ENCODE measurements at places on chromosomes 7 and 10.

GRCh38 chr7:115914951-115915350, 115.6 kb downstream of the TFEC start:
- DNase-seq, result no peak

- peak; percentile 40 for DNase-seq
These were observed 236.3 kb upstream of the LRRN3 start for GRCh38 chr7:110854651-110855050.

GRCh38 chr10:96660297-96660696, 60.0 kb downstream of the PIK3AP1 start:
- no peak for DNase-seq

DNA sequence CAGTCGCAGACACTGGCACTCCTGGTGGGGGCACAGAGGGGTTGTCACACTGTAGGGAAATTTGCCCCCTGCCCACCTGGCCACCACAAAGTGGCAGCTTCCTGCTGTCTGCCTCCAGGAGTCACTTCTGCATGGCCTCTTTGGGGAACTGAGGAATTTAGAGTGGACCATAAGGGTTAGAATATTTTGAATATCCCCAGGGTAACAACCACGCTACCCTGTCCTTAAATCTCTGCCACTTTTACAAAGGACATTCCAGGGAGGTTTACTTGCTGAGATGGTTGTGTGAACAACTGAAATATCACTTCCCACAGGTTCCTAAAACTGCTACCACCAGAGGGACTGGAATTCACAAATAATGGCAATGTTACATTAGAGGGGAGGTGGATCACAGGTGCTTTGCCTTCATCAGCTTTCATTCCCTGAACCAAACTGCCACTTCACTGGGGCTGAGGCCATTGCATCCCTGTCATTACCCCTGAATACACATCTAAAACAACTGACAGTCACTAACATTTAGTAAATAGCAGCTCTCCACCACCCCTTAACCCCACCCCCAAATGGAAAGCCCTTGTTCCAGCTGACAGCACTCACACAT, 88.1 kb upstream of the IFRD1 start:
- DNase-seq, result no peak

- DNase-seq, result peak; percentile 23
These were observed 94.4 kb upstream of the STEAP4 start for GRCh38 chr7:88401009-88401623.

DNA sequence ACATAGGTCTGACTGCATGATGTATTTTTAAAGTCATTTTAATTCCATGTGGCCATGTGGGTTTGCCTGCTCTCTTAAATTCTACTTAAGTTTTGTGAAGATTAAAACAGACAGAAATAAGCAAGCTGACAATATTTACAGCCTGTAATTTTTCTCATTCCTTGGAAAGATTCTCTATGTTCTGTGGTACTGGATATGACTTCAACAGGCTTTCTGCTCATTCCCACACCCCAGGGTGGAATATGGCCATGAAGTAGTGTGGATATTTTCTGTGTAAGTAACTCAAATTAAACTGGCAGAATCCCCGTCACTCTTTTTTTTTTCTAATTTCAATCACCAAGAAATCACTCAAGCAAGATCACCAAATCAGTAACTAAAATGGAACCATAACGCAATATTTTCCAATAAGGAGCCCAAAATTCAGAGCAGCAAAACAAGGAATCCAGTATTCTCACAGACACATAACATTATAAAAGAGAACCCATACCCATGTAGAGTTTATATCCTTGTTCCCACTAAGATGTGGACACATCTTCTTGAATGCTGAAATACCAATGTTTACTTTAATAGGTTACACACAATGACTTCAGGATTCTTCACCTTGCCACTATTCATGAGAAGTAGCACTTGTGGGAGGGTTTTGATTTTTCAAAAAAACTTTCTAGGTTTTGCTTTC, 5.7 kb downstream of the HOXA5 start:
- DNase-seq, result no peak

DNA sequence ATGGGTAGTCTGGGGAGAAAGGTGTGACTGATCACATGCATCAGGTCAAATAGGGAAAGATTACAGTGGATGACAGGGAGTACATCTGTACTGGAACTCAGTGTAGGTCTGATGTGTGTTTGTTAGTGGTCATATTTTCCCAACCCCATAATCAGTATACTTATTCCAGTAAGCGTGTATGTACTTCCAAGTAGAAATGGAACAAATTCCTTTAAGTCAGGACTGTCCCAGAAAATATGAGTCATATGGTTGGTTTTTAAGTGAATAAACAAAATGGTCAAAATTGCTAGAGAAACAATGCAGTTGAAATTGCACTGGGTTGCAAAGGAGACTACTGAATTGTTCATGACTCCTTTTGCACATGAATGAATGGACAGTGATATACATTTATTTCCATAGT, 118.8 kb upstream of the MYO3A start:
- no peak for DNase-seq

DNA sequence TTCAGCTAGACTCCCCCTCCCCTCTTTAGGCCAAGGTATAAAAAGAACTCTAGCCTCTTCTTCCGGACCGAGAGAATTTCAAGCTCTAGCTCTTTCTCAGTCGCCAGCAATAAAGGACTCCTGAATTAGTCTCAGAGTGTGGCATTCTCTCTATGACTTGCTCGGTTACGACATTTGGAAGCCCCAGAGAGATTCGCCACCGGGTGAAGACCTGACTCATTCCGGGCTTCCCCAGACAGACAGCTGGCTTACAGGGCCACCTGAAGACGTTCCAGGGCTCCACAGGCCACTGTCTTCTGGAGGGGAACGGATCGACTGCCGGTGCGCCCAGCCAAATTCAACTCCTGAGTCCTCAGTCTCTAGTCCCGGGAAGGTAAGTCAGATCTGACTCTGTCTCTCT, at the start of gene AKR1B15:
Gene AKR1B15 (plus strand): TSS at position 234 of the 400 bp plus-strand sequence. CDS start 15,510 bp downstream, outside the sequence.
- DNase-seq, result peak; percentile 83

GRCh38 chr10:75486591-75486990, 55.2 kb downstream of the LRMDA start:
- no peak for DNase-seq

DNA sequence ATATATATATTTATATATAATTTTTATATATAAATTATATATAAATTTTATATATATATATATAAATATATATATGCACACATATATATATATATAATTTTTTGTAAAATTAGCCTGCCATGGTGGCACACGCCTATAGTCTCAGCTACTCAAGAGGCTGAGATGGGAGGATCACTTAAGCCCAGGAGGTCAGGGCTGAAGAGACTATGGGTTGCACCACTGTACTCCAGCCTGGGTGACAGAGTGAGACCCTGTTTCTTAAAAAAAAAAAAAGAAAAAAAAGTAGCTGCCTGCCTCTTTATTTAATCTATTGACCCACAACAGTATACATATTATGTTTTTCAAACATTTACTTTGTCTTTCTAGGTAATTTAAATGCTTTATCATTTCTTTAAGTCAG, 19.2 kb downstream of the BCAP29 start:
- DNase-seq, result no peak

GRCh38 chr10:79046741-79047583, 21.8 kb upstream of the ZMIZ1 start:
- DNase-seq, result no peak

GRCh38 chr10:125016611-125017202, 74.8 kb downstream of the ZRANB1 start:
- no peak for DNase-seq

DNA sequence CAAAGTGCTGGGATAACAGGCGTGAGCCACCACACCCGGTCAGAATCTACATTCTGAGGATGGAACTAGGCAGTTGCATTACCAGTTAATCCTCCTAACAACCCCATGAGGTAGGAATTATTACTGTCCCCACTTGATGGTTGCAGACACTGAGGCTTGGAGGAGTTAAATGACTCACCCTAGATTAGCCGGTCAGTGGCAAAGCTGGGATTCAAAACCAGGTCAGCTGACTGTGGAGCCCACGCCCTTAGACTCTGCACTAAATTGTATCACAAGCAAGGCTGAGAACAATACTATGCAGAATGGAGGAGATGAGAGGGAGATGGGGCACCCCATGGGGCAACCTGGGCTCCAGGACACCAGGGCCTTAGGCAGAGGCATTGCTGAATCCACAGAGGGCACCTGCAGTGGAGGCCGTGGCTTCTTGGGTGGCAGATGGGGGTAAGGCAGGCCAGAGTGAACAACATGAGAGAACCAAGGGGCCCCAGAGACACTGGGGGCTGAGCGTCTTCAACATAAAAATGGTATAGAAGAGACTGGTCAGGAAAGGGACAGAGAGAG, 723.4 kb downstream of the PARD3 start:
- DNase-seq, result peak; percentile 25

GRCh38 chr10:79022565-79023230, 46.1 kb upstream of the ZMIZ1 start:
- no peak for DNase-seq

GRCh38 chr10:71397296-71398212, 834 bp downstream of the CDH23 start:
- DNase-seq, result no peak

DNA sequence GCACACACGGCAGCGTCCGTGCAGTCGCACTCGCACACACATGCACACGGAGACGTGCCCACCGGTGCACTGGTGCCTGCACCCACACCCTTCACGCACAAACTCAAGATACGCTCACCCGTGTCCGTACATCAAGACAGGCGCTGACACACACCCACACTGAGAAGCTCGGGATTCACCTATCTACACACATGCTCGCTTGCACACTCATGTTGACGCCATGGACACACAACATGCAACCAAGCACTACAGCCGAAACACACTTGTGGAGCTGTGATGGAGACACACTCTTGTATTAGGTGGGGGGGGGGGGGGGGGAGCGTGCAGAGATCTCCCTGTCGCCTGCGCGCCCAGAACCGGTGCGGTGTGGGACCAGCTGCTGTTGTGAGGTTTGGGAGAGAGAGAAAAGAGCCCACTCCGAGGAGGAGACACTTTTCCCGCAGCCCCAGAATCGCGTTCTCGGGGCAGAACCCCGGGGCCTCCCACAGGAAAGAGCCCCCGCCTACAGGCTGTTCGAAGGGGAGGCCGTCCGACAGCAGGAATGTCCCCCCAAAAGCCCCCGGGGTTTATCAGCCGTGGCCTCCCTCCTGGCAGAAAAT, 605 bp upstream of the NFKB2 start:
- peak; percentile 64 for DNase-seq

GRCh38 chr10:21954132-21954531, 49.4 kb downstream of the DNAJC1 start:
- no peak for DNase-seq

GRCh38 chr10:58178811-58179210, 88.9 kb downstream of the IPMK start:
- peak; percentile 25 for DNase-seq

DNA sequence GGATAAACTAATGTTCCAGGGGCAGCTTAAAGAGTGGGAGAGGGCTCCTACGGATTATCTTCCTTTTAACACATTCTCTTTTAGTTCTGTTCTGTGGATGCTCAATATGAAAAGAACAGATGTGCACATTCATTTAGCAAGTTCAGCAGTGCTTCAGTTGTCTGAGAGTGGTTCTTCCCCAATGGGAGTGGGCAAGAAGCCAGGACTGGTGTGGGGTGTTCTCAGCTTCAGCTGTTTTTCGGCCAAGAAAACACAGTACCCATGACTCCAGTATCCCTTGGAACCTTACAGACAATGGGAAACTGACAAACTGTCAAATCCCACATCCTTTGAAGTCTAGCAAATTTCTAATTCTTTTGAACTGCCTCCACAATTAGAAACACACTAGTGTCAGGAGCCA, 71.5 kb upstream of the LRRC17 start:
- DNase-seq, result no peak

- peak; percentile 76 for DNase-seq
These were observed 28.0 kb downstream of the PPP1R3C start for GRCh38 chr10:91604553-91605534.

DNA sequence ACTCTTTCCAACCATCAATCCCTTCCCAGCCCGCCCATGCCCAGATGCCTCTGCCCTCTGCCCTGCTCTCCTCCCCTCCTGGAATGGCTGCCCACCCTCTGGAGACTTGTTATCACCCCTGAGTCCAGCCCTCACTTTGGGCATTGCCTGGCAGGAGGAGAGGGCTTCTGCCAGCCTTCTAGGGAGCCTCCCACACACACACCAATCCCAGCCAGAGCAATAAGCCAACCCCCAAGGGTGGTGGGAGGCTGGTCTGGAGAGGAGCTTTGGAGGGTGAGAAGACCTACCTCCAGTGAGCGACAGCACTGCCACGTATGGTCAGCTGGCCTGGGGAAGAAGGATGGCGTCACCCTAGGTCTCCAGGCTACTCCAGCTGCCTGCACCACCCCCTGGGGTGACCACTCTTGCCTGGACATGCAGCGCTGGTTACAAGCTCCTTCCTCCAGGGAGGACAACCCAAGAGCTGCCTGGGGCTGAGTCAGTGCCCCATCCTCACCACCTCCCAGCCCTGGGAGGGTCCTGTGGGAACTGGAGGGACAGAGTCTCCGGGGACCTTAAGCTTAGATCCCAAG, 8.4 kb downstream of the C10orf105 start:
- DNase-seq, result peak; percentile 11

- no peak for DNase-seq
These were observed 23.9 kb downstream of the SEM1 start for GRCh38 chr7:96685755-96686154.

DNA sequence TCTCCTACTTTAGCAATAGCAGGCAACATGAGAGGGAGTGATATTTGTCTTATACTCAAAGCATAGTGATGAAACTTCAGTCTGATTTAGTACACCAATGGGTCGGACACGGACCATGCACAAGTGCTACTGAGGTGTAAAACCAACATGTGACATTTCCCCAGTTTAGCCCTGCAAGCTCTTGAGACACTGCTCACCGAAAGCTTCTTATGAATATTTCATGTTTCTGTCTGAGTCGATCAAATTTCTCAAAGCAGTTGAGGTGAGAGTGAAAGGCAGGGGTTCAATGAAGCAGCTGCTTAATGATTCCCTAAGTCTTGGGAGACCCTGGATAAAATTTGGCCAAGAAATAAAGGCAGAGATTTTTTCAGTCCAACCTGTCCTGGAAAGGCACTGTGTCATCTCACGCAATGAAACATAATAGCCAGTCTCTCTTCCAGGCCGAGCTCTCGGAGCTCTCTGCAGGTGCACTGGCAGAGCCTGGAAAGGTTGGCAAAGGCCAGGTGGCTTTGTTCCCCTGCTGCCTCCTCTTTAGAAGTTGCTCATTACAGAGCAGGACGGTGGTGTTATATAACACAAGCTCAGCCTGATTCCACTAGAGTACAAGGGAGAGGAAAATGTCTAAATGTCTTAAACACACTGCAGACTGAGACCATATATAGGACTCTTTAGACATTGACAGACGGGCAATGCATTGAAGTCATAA, 33.9 kb upstream of the XPNPEP1 start:
- no peak for DNase-seq

GRCh38 chr10:33861016-33861704, 526.7 kb upstream of the NRP1 start:
- no peak for DNase-seq

- peak; percentile 24 for DNase-seq
These were observed 232.1 kb downstream of the PTPRN2 start for GRCh38 chr7:158355456-158356065.

DNA sequence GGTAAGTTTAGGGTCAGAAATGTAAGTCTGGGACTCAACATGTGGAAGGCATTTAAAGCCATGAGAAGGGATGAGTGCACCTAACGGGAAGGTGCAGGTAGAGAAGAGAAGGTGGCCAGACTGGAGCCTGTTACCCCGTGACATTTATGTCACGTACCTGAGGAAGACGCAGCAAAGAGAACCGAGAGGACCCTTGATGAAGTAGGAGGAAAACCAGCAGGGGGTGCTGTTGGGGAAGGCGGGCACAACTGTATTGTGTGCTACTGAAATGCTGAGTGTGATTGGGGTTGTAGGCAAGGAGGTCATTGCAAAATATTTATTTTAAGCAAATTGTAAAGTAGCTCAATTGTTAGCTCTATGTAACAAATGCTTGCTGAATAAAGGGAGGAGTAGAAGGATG, 338.2 kb upstream of the PRKCQ start:
- DNase-seq, result peak; percentile 24
